ENCODE measurements at places on chromosomes 1 and 21. TPM values are rescaled to one million over a fixed set of nuclear protein-coding genes. Genes with fewer than 3 reads are reported as not detected.

Gene OR2L2
- 0.09 TPM for total RNA-seq

Gene MXRA8
- 5.8 TPM for total RNA-seq

Gene TNFSF4
- 0.57 TPM for total RNA-seq

Gene C1orf116
- 0.37 TPM for total RNA-seq

Gene SYCP1
- total RNA-seq: not detected

DNA sequence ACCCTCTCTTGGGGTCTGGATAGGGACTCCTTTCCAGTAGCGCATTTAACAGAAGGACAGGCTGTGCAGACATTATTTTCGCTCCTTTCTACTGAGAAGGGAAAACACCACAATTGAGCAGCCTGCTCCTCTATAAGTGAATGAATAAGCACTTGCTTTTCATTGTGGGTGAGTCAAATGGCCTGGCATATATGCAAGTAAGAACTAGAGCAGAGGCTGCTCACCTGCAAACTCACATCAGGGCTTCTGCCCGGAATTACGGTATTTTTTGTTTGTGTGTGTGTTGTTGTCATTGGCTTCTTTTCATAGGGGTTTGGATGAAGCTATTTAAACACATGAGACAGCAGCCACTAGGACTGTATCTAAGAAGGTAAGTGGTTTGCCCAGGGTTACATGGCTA, 200.1 kb upstream of the CAMK1G start:
- H3K4me1 ChIP-seq: peaks cover 27% of the 10 kb centered on the region
- no peak for DNase-seq
- H3K36me3 ChIP-seq: no peaks in the 10 kb centered on the region
- no peaks in the 10 kb centered on the region for H3K27me3 ChIP-seq
- H3K4me3 ChIP-seq: no peak overlapping the region

GRCh38 chr1:26785611-26786436, 1.9 kb upstream of the PIGV start:
- H3K27me3 ChIP-seq: peaks cover 14% of the 10 kb centered on the region
- H3K36me3 ChIP-seq: peaks cover 11% of the 10 kb centered on the region
- peaks cover 70% of the 10 kb centered on the region for H3K4me1 ChIP-seq
- H3K27ac ChIP-seq: peak overlapping the region; percentile 99
- peak overlapping the region; percentile 97 for H3K4me3 ChIP-seq

- H3K4me3 ChIP-seq: no peak overlapping the region
- H3K27me3 ChIP-seq: no peaks in the 10 kb centered on the region
- no peaks in the 10 kb centered on the region for H3K4me1 ChIP-seq
- H3K36me3 ChIP-seq: no peaks in the 10 kb centered on the region
Measured at GRCh38 chr1:51487628-51488027, 31.4 kb downstream of the EPS15 start.

GRCh38 chr1:24952413-24952841, 22.4 kb upstream of the RUNX3 start:
- DNase-seq: no peak
- H3K4me1 ChIP-seq: peaks cover 7% of the 10 kb centered on the region
- no peak overlapping the region for H3K4me3 ChIP-seq
- no peaks in the 10 kb centered on the region for H3K27me3 ChIP-seq

GRCh38 chr1:31911994-31912780, 26.0 kb downstream of the PTP4A2 start:
- H3K36me3 ChIP-seq: peaks cover 13% of the 10 kb centered on the region
- no peaks in the 10 kb centered on the region for H3K4me1 ChIP-seq
- H3K4me3 ChIP-seq: no peak overlapping the region

- no peaks in the 10 kb centered on the region for H3K36me3 ChIP-seq
- no peaks in the 10 kb centered on the region for H3K27me3 ChIP-seq
- H3K27ac ChIP-seq: no peak overlapping the region
- no peak overlapping the region for H3K4me3 ChIP-seq
Measured at GRCh38 chr1:197213193-197213592, 54.9 kb upstream of the CRB1 start.

- no peak for DNase-seq
- H3K4me1 ChIP-seq: peaks cover 57% of the 10 kb centered on the region
- no peak overlapping the region for H3K27ac ChIP-seq
- no peaks in the 10 kb centered on the region for H3K27me3 ChIP-seq
Measured at GRCh38 chr1:232568331-232568852, 61.5 kb downstream of the SIPA1L2 start.

DNA sequence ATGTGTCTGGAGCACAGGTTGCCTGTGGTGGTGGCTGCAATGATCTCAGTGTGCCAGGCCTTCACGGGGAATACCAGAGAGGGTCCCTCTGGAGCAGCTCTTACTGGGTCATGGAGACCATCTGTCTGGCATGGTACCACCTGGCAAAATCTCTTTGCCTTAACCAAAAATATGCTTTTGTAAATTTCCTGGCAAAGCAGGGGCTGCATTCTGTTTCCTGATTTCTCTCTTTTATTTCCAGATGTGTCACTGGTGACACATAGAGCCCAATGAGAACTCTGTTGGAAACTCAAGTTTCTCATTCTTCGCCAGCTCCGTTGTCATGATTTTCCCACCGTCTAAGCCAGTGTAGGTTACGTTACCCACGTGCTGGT, 136.5 kb downstream of the FGGY start:
- H3K27me3 ChIP-seq: no peaks in the 10 kb centered on the region
- H3K36me3 ChIP-seq: no peaks in the 10 kb centered on the region
- no peak overlapping the region for H3K4me3 ChIP-seq
- H3K27ac ChIP-seq: no peak overlapping the region
- H3K4me1 ChIP-seq: peaks cover 41% of the 10 kb centered on the region

DNA sequence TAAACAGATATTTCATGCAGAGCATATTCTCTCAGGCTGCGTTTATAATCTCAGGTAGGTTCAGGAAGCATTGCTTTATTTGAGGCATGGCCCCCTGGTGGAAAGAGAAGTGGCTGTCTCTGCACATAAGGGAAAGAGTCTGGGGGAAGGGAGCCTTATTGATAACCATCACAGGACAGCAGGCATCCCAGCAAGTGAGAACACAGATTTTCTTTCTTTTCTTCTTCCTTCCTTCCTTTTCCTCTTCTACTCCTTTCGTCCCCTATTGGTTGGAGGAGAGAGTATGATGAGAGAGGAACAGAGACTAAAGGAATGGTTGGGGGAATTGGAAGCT, 21.9 kb downstream of the TSNAX start:
- no peak overlapping the region for H3K4me3 ChIP-seq
- DNase-seq: no peak
- no peaks in the 10 kb centered on the region for H3K4me1 ChIP-seq
- no peak overlapping the region for H3K27ac ChIP-seq

DNA sequence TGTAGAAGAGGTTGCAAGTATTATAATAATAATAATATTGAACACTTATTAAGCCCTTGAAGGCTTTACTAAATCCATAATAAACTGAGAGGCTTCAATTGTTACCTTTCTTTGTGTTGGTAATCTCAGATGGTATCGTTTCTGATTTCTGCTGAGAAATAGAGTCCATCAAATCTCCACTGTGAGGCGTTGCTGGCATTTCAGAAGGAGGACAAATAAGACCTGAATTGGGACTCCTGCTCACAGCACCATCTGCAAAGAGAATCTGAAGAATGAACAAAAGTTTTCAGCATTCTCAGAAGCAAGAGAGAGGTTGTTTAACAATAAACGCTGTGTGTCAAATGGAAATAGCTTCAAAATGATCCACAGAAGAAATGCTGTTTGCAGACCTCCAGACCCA, 93.7 kb downstream of the WDR3 start:
- no peaks in the 10 kb centered on the region for H3K36me3 ChIP-seq
- no peak overlapping the region for H3K4me3 ChIP-seq
- no peak for DNase-seq
- H3K4me1 ChIP-seq: no peaks in the 10 kb centered on the region

GRCh38 chr21:42465008-42465802, 30.8 kb downstream of the RSPH1 start:
- H3K27ac ChIP-seq: no peak overlapping the region
- no peaks in the 10 kb centered on the region for H3K27me3 ChIP-seq
- peaks cover 18% of the 10 kb centered on the region for H3K4me1 ChIP-seq
- no peak for DNase-seq
- no peak overlapping the region for H3K4me3 ChIP-seq

GRCh38 chr1:220680085-220680687, 10.0 kb upstream of the C1orf115 start:
- H3K27me3 ChIP-seq: peaks cover 3% of the 10 kb centered on the region
- H3K36me3 ChIP-seq: no peaks in the 10 kb centered on the region
- DNase-seq: no peak
- no peak overlapping the region for H3K4me3 ChIP-seq

GRCh38 chr1:26483980-26484379, 11.7 kb downstream of the HMGN2 start:
- no peak overlapping the region for H3K27ac ChIP-seq
- peaks cover 4% of the 10 kb centered on the region for H3K4me1 ChIP-seq
- H3K36me3 ChIP-seq: peaks cover 3% of the 10 kb centered on the region
- H3K27me3 ChIP-seq: peaks cover 2% of the 10 kb centered on the region
- no peak for DNase-seq

GRCh38 chr1:36908096-36908495, 126.2 kb downstream of the GRIK3 start:
- peaks cover 13% of the 10 kb centered on the region for H3K4me1 ChIP-seq
- H3K36me3 ChIP-seq: no peaks in the 10 kb centered on the region
- DNase-seq: no peak
- H3K27me3 ChIP-seq: peaks cover 36% of the 10 kb centered on the region
- H3K4me3 ChIP-seq: no peak overlapping the region

DNA sequence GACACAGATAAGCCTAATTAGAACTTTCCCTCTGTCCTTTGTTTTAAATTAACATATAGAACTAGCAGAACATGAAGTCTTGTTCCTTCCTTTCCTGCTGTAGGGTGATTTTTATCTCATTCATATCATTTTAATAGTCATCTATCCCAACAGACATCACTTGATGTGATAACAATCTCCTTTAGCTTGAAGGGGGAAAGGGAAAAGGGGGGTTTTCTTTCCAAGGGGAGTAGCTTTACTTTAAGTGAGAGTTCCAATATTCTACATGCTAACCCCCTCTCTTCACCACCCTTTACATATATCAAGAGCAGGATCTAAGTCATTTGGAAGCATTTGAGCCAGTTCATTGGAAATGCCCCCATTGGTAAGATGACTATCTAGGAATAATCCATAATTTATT, 241.9 kb downstream of the HHIPL2 start:
- DNase-seq: no peak
- no peaks in the 10 kb centered on the region for H3K36me3 ChIP-seq
- no peak overlapping the region for H3K4me3 ChIP-seq
- no peak overlapping the region for H3K27ac ChIP-seq

- no peak overlapping the region for H3K27ac ChIP-seq
- H3K27me3 ChIP-seq: peaks cover 13% of the 10 kb centered on the region
- H3K4me3 ChIP-seq: no peak overlapping the region
- no peaks in the 10 kb centered on the region for H3K36me3 ChIP-seq
- H3K4me1 ChIP-seq: peaks cover 12% of the 10 kb centered on the region
Measured at GRCh38 chr1:228977741-228978140, 242.5 kb downstream of the RHOU start.

- no peaks in the 10 kb centered on the region for H3K36me3 ChIP-seq
- H3K4me1 ChIP-seq: no peaks in the 10 kb centered on the region
- DNase-seq: no peak
- no peak overlapping the region for H3K4me3 ChIP-seq
Measured at GRCh38 chr21:21921410-21922232, 923.4 kb downstream of the NCAM2 start.
